ENCODE measurements at places on chromosomes 2 and 18.
A peak's percentile ranks its signal among the peaks of the same experiment; 100 is the strongest.

GRCh38 chr18:45774065-45774521, 50.1 kb downstream of the SLC14A1 start:
- DNase-seq: no peak

GRCh38 chr2:109415581-109416013, 198.2 kb downstream of the SEPTIN10 start:
- DNase-seq: peak; percentile 47

DNA sequence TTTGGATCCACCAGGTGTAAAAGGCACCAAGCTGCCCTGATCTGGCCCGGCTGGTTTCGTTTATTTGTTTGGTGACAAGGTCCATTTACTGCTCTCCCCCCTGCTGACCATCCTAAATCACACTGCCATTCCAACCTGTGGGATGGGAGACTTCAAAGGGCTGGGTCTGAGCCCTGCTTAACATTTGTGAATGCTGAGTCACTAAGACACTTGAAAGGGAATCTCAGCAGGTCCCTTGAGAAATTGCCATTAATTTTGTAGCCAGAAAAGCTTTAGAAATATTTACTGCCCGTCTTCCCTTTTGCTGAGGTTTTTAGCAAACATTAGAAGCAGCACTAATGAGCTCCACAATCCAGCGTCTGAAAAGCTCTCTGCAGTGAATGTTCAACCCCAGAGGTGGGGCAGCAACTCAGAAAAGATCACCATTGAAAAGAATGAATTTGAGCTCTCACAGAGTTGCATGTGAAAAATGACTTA, 133.8 kb downstream of the ARL4C start:
- DNase-seq: peak; percentile 98

DNA sequence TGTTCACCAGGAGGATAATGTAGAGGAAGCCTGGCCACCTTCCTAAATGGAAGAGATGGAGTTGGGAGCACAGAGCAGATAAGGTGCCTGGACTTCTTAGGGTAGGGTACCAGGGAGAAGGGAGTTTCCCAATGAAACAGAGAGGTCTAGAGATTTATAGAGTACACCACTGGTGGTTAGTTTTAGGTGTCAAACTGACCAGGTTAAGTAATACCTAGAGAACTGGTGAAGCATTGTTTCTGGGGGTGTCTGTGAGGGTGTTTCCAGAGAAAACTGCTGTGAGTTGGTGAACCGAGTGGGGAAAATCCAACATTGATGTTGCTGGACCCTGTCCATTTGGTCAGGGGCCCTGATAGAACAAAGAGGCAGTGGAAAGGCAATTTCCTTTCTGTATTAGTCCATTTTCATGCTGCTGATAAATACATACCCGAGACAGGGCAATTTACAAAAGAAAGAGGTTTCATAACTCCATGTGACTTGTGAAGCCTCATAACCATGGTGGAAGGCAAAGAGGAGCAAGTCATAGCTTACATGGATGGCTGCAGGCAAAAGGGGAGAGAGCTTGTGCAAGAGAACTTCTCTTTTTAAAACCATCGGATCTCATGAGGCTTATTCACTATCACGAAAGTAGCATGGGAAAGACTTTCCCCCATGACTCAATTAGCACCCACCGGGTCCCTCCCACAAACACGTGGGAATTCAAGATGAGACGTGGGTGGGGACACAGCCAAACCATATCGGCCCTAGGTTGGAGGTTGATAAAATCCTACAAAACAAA, 260.8 kb downstream of the CBLN2 start:
- DNase-seq: no peak

DNA sequence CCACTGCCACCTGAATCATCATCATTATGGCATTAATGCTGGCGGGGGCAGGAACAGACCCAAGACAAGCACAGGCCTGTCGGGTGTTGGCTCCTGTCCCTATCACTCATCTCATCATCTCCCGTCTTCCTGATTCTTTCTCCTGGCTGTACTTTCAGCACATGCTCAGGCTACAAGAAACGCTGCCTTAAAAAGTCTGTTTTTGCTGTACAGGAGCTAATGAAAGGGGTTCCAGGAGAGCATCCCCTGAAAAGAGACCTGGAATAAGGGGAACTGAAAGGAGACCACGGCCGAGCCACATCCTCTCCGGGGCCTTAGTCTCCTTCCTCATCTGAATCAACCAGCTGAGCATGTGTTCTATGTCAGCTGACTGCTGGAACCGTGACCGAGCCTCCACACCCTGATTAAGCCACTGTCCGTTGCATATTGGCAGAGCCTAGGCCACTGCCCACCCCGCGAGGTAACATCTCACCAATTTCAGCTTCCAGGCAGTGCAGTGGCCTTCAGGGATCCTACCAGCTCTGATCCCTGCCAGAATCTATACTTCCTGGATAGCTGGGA, 62.6 kb downstream of the DNMT3A start:
- no peak for DNase-seq

GRCh38 chr2:201174687-201175086, 8.3 kb upstream of the CASP10 start:
- peak; percentile 62 for DNase-seq

DNA sequence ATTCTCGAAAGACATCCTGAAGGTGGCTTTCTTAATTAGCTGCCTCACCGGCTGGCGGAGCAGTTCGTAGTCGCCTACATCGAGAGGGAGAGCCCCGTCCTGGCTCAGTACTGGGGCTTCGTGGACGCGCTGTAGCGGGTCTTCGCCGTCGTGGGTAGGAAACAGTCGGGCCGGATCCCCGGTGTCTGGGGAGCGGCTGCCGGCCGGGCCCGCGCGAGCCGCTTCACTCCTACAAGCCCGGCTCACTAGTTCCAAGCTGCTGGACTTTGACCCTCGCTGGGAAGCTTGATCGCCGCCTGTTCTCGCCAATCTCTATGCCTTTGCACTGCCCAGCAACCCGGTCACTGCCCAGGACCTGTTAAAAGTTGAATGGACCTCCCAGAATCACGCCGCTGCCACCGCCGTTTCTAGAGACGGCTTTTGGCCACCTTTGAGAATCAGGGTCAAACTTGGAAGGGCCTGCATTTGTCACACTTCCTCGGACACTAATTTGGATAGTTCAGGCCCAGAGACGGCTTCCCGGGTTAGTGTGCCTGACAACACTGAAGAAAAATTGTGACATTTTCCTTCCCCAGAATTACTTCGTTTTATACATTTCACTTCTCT, 41.4 kb upstream of the AKAIN1 start:
- no peak for DNase-seq

GRCh38 chr18:23069481-23069880, 65.8 kb upstream of the CABLES1 start:
- no peak for DNase-seq

- no peak for DNase-seq
Measured at GRCh38 chr18:8561123-8561910, 47.9 kb upstream of the RAB12 start.

DNA sequence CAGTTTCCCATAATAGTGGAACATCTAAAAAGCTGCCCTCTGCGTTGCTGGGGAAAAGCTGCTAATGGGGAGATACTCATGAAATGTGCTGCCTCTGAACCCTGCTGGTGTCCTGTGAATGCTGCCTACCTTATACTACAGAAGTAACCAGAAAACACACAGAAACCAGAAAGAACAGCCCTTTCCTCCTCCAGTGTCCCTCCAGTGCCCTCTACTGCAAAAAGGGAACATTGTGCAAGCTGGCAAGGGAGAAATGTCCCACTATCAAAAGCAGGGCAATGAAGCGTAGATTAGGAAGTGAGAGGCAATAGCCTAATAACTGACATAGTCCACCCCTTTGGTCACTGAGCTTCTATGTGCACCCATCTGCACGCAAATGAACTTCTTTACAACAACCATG, 162.7 kb upstream of the ETAA1 start:
- peak; percentile 73 for DNase-seq

- no peak for DNase-seq
Measured at GRCh38 chr2:210389856-210390255, 74.9 kb upstream of the MYL1 start.

DNA sequence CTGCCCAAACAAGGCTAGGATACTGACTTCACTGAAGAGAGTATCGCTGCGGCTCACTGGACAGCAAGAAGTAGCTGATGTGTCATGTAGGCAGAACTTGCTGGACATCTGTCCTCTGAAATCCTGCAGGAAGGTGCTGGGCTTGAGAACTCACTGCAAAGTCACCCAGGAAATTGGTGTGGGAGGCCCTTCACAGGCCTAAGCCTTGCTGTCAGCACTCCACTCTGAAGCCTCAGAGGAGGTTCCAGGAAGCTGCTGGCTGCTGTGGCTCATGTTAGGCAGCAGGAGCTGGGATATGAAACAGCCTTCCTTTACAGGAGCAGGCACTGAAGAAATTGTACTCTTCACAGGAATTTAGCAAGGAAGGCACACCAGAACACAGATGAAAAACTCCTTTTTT, 88.3 kb upstream of the CCDC68 start:
- DNase-seq: no peak

DNA sequence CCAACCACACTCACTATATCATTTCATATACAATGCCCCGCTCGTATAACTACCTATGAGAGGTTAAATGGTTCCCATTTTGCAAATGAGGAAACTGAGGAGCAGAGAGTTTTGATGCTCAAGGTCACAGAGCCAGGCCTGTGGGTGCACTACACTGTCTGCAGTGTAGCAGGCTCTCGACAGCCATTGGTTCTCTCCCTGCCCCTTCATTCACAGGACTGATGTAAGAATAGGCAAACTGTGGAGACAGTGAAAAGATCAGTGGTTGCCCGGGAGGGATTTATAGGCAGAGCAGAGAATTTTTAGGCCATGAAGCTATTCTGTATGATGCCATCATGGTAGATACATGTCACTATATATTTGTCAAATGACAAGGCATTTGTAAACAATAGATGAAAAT, 39.0 kb upstream of the LBH start:
- DNase-seq: peak; percentile 44

DNA sequence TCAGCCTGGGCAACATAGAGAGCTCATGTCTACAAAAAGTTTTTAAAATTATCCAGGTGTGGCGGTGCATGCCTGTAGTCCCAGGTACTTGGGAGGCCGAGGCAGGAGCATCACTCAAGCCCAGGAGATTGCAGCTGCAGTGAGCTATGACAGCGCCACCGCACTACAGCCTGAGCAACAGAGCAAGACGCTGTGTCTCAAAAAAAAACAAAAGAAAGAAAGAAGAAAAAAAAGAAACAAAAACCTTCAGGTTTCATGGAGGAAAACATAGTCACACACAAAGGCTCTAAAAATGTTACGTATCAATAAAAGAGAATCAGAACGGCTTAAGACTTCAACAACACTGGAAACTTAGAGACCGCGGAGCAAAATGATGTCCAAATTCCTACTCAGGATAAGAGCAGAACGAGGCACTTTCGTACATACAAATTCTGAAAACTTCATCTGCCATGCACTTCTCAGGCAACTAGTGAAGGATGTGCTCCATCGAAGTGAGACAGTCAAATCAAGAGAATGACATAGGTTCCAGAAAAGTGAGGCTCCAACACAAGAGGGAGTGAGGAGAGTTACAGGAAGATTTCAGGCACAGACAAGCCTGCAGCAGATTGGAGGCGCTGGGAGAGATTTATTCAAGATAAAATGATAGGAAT, 4.4 kb downstream of the HDLBP start:
- no peak for DNase-seq

DNA sequence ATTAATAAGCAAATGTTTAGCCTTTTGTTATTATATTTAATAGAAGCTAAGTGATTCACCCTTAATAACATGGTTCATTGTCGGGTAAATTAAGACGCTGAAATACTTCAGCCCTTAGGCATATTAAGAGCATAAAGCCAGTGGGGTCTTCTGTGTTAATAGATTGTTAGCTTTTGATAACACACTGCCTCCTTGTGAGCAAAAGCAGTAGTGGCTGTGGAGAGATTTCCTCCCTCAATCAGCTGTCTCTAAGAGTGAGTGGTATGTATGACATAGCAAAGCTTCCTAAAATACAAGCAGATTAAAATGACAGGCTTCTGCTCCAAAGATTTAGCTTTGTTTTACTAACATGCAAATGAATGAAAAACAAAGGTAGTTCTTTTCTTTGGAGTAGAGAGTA, 143.7 kb upstream of the SYT4 start:
- peak; percentile 61 for DNase-seq

DNA sequence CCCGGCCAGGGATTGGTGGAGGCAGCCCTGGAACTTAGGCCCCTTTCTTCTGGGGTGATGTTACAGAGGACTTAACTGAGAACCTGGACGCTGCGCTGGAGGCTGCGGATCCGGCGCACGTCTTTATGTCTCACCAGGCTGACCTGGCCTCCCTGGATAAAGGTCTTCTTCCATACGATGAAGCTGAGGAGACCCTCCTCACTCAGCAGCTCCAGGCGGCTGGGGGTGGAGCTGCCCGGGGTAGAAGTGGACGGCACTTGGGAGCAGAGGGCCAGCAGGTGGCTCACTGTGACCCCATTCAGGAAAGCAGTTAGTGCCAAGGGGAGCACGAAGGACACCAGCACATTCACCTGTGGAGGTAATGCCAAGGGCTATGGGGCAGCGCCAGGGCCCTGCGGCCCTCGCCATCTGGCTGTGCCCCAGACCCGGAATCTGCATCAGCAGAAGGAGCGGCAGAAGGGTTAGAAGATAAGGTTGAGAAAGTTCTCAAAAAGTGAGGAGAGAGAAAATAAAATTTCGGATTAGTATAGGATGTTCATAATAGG, 8.0 kb downstream of the NTSR2 start:
- DNase-seq: no peak

DNA sequence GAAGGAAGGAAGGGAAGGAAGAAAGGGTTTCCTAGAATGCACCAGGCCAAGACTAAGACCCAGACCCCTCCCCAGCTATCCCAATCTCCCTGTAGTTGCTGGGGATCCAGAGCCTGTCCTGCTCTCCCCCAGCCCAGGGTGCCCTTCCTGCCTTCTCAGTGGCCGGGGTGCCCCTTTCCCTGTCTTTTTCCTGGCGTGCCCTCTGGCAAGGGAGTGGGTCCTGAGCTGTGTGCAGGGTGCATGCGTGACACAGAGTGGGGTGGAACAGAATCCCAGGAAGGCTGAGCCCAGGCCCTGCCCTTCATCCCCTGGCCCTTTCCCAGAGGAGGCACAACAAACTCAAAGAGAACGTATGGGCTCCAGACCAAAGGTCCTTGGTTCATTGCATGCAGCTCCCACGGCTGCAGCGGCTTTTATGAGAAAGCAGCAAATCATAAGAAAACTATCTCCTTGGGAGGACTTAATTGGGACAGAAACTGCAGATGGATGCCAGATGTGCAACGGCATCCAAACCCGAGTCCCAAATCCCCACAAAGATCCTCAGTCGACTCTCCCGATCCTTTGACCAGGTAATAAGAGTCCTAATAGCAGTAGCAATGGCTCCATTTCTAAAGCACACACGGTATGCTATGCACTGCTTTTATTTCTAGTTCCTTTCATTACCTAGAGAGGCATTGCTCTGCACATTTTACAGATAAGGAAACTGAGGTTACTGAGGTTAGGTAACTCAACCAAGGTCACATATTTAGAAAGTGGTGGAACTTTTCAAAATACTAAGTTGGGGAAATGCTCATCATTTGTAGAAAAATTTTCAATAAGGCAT, 12.7 kb upstream of the ARID5A start:
- DNase-seq: no peak

DNA sequence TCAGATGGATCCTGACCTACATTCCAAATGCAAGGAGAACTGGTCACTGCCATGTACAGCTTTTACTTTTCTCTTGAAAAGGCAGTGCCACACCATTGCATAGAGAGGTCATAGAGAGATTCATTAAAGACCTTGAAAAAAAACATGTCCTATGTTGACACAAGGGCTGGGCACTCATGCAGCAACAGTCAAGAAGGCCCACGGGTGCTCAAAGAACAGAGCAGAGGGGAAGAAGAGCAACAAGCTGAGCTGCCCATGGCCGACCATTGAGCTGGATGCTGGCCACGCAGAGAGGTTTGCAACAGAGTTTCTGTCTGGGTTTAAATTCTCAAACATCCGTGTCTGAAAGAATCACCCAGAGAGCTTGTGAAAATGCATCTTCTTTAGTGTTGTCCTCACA, 99.1 kb downstream of the ADD2 start:
- no peak for DNase-seq

GRCh38 chr2:68436270-68436669, 30.8 kb downstream of the FBXO48 start:
- peak; percentile 28 for DNase-seq
